Kidney (tissue), 22 donors: ENCODE measurements at places on chromosomes 2 and 18.
A peak's percentile ranks its signal among the peaks of the same experiment; 100 is the strongest.

- H3K4me1 ChIP-seq = peaks cover 14% of the 10 kb centered on the region
- no peaks in the 10 kb centered on the region for H3K27me3 ChIP-seq
- no peak overlapping the region for H3K4me3 ChIP-seq
- H3K27ac ChIP-seq = peak overlapping the region; percentile 30
- no peaks in the 10 kb centered on the region for H3K36me3 ChIP-seq
Observed at GRCh38 chr2:236887953-236888793, 197.5 kb upstream of the COPS8 start.

- no peak overlapping the region for H3K27ac ChIP-seq
- peak overlapping the region; percentile 34 for H3K4me3 ChIP-seq
- DNase-seq = no peak
- H3K27me3 ChIP-seq = peaks cover 3% of the 10 kb centered on the region
Observed at GRCh38 chr2:161245261-161245553, 63.0 kb upstream of the PSMD14 start.

DNA sequence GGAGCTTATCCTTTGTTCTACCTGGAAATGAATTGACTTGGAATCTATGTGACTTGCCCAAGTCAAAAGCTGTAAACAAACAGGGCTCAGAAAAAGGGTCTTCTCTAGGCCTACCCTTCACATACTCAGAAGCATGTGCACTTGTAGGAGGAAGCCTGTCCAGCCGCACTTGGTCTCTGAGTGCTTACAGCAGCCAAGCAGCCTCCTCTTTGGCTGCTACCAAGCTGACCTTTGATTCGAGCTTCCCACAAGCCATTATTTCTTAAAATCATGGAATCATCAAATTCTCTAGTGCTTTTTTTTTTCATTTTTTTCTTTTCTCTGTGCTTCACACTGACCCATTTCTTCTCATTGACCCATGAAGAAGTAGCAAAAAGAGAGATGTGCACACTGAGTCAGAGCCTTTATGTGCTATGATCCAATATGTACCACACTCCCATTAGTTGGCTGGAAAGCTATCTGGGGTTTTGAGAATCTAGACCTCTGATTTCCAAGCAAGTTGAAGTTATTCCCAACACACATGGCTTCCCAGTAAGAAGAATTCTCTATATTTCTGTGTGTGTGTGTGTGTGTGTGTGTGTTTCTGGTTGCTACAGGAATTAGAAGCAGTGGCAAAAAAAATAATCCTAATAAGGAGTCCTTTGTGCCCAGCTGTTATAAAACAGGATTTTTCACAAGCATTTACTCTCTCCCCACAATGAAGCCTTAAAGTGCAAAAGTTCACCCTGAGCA lies 550.3 kb upstream of the TNP1 start:
- no peaks in the 10 kb centered on the region for H3K27me3 ChIP-seq
- H3K4me3 ChIP-seq = no peak overlapping the region
- no peaks in the 10 kb centered on the region for H3K36me3 ChIP-seq
- peaks cover 2% of the 10 kb centered on the region for H3K4me1 ChIP-seq
- DNase-seq = no peak

DNA sequence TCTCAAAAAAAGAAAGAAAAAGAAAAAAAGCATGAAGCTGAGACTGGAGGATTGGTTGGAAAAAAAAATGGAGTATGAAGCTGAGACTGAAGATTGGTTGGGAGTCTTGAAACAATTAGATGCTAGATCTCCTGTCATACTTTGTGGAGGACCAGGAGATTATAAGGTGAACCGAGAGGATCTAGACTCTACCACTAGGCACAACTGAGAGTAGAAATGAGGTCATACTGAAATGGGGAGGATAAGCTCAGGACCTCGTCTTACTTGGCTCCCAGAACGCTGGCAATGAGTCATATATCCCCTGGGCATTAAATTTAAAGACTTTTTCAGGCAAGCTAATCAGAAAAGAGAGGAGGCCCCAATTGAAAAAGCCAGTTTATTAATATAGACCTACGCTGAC lies 3.3 kb upstream of the ORC2 start:
- H3K27ac ChIP-seq = no peak overlapping the region
- no peaks in the 10 kb centered on the region for H3K36me3 ChIP-seq
- peaks cover 2% of the 10 kb centered on the region for H3K4me1 ChIP-seq
- no peaks in the 10 kb centered on the region for H3K27me3 ChIP-seq
- no peak overlapping the region for H3K4me3 ChIP-seq

DNA sequence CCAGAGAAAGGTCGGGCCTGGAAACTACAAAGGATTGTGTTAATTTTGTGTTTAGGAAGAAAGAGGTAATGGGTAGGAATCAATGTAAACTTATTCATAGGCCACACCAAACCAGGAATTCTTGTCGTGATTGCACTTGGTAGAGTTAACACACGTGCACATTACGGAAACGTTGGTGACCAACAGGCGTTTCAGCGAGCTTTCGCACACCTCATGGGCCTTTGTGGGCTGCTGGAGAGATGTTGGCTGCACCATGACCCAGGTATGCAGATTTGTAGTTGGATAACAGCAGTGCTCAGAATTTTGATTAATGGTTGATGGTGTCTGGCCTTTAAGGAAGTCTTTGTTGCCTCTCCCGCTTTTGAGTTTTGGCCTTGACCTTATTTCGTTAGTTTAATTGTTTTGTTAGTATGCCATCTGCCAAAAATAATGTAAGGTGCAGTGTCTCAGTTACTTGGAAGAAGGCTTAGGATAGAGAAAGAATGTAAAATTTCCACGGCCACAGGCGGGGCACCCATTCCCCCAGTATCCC lies 1.9 kb downstream of the ZNF236 start:
- H3K4me3 ChIP-seq = no peak overlapping the region
- H3K36me3 ChIP-seq = no peaks in the 10 kb centered on the region
- DNase-seq = no peak
- H3K4me1 ChIP-seq = peaks cover 5% of the 10 kb centered on the region
